ENCODE measurements at places on chromosomes 1 and 21. TPM values are rescaled to one million over a fixed set of nuclear protein-coding genes. Genes with fewer than 3 reads are reported as not detected.
A peak's percentile ranks its signal among the peaks of the same experiment; 100 is the strongest.

DNA sequence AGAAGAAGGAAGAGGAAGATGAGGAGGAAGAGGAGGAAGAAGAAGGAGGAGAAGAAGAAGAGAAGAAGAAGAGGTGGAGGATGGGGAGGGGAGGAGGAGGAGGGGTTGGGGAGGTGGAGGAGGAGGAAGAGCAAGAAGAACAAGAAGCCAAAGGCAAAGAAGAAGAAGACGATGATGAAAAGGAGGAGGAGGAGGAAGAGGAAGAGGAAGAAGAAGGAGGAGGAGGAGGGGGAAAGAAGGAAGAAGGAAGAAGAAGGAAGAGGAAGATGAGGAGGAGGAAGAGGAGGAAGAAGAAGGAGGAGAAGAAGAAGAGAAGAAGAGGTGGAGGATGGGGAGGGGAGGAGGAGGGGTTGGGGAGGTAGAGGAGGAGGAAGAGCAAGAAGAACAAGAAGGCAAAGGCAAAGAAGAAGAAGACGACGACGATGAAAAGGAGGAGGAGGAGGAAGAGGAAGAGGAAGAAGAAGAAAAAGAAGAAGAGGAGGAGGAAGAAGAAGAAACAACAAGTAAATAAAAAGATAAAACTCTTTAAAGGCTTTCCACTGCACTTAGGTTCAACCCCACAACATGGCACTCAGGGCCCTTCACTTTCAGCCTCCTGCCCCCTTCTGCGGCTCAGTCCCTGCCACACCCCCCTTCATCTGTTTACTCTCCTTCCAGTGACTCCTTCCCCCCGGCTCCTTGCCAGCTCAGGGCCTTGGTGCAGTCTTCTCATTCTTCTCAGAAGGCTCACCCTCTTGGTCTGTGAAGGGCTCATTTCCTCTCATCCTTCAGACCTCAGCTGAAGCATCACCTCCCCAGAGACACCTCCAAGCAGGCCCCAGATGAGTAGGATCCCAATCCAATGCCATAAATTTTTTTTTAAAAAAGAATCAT lies 114.0 kb downstream of the KCNN3 start:
- no peak overlapping the region for H3K27ac ChIP-seq
- no peaks in the 10 kb centered on the region for H3K36me3 ChIP-seq
- no peak overlapping the region for H3K4me3 ChIP-seq
- peaks cover 28% of the 10 kb centered on the region for H3K27me3 ChIP-seq
- peaks cover 11% of the 10 kb centered on the region for H3K4me1 ChIP-seq

GRCh38 chr1:114725230-114725629 lies 8.7 kb upstream of the NRAS start:
- no peak for DNase-seq
- peak overlapping the region; percentile 88 for H3K27ac ChIP-seq
- H3K4me1 ChIP-seq: peaks cover 8% of the 10 kb centered on the region
- H3K36me3 ChIP-seq: peaks cover 13% of the 10 kb centered on the region
- H3K27me3 ChIP-seq: no peaks in the 10 kb centered on the region

Gene CFHR4
- not detected for total RNA-seq

Gene SGIP1
- not detected for total RNA-seq

Gene TSPAN2
- total RNA-seq: 9.2 TPM

Gene CASQ2
- total RNA-seq: not detected

Measured in T-helper 17 cell (primary cell).